ENCODE measurements at places on chromosomes 3 and 15. TPM values are rescaled to one million over a fixed set of nuclear protein-coding genes. Genes with fewer than 3 reads are reported as not detected.

The DUOXA1 gene
- total RNA-seq: 0.20 TPM

The ISG20 gene
- total RNA-seq: 44.3 TPM

The SLC22A13 gene
- total RNA-seq: not detected

The CHAC1 gene
- total RNA-seq: 2.6 TPM

Measured in A549 treated with CpdA at 1 μM for 4 hours (cell line).